ENCODE measurements at places on chromosomes 5 and 9.

DNA sequence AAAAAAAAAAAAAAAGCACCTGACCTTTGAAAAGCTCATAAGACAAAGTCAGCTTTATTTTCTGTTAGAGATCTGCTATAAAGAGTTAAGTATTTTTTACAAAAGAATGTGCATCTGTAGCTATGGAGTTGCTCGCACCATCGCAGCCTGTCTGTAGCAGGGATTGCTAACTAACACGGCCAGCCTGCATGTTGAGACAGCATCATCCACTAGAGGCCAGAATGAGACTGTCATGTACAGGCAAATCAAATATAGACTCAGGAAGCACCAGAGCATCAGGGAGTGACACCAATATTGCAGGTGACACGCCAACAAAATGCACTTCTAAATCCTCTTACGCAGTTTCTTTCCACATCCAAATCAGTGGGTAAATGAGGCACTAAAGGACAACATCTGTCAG, 136.3 kb upstream of the RASEF start:
- peak; percentile 49 for DNase-seq

DNA sequence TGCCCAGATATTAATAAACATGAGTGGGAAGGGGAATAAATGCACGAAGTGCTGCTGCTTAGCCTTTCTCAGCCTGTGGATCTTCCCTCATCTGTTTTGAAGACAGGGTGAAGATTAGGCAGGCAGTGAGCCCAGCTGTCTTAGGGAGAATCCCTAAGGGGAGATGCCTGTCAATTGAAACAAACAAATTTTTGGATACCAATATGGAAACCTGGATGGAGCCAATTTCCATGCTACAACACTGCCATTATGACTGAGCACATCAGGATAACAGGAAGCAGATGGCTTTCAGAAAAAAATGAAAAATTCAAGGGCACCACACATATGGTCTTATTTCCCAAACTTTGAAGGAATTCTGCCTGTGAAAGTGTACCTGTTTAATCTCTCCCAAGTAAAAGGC, 80.3 kb downstream of the HMHB1 start:
- no peak for DNase-seq

- DNase-seq, result no peak
Observed at GRCh38 chr9:83238871-83239640, 176.1 kb upstream of the RASEF start.

DNA sequence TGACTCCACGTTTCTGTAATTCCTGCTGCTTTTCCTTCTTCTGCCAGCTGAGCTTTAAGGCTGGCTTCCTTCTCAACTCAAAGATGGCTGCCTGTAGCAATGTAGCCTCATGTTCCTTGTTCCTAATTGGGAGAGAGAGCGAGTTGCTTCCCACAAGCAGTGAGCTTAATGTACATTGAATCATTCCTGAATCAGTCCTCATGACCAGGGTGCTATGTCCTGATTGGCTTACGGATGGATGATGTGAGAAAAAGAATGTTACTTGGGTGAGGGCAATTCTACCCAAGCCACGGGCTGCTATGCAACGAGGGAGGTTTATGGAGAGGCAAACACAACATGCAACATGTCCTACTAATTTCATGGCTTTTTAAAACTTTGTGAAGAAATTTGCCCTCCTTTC, 356.2 kb downstream of the RASEF start:
- DNase-seq, result no peak

- no peak for DNase-seq
Observed at GRCh38 chr9:21883642-21884041, 81.2 kb downstream of the MTAP start.

DNA sequence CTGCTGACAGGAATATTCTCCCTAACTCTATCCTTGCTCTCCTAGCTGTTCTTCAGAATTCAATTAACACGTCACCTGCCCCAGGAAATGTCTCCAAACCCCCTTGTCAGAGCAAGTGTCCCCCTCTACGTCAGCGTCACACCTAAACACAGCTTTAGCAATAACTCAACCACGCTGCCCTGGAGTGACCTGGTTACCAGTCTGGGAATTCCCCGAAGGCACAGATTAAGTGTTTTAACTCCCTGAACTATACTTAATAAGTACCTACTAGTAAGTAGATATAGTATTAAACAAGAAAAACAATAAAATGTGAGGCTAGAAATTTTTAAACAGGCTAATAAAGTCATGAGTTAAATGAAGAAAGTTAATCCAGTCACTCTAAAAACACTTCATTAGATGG, 78.4 kb downstream of the FANCC start:
- DNase-seq, result no peak

GRCh38 chr9:27489087-27489876, 34.8 kb upstream of the IFNK start:
- DNase-seq, result no peak

DNA sequence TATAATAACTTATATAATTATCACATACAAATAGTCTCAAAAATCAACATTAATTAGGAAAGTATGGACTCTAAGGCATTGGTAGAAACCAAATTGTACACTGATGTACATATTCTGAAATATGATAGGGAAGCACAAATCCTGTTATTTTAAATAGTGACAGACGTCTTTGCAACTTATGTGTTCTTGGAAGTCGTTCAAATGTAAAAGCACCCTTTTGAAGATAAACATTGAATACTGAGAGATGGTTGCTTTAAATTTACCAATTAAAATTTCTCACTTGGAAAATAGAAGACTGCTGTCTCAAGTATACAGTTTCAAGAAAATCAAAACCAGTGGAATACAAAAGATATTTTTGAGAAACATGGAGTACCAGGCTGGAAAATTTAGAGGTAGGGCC, 457.4 kb upstream of the NUDT12 start:
- DNase-seq, result no peak

- no peak for DNase-seq
Observed at GRCh38 chr5:56561-57290, 35.2 kb upstream of the PLEKHG4B start.

GRCh38 chr5:123811831-123812230, 299.9 kb downstream of the CSNK1G3 start:
- DNase-seq, result no peak

- no peak for DNase-seq
Observed at GRCh38 chr5:143573568-143574170, 170.2 kb upstream of the NR3C1 start.

GRCh38 chr9:87713988-87714330, 12.0 kb upstream of the CTSL start:
- no peak for DNase-seq

GRCh38 chr5:96733771-96734500, 71.8 kb downstream of the CAST start:
- no peak for DNase-seq

GRCh38 chr9:37801287-37801850, 772 bp downstream of the DCAF10 start:
- no peak for DNase-seq

GRCh38 chr5:143315929-143316328, 87.6 kb downstream of the NR3C1 start:
- DNase-seq, result no peak

DNA sequence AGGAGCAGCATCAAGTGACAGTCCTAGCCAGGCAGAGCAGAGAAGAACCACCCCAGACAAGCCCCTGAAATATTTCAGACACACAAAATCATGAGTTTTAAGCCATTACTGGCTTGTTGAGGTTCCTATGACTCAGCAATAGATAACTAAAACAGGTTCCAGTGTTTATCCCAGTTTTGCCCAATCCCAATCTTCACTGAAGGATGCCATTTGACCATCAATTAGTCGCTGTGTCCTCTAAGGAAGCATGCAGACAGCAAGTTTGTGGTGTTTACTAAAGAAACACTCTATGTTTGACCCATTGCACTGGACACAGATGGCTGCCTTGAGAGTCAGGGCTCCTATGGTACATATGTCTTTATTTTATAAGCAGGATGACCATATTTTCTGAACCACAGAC, 186.7 kb downstream of the SYK start:
- DNase-seq, result no peak

GRCh38 chr9:80093695-80094094, 521.9 kb downstream of the TLE4 start:
- no peak for DNase-seq

DNA sequence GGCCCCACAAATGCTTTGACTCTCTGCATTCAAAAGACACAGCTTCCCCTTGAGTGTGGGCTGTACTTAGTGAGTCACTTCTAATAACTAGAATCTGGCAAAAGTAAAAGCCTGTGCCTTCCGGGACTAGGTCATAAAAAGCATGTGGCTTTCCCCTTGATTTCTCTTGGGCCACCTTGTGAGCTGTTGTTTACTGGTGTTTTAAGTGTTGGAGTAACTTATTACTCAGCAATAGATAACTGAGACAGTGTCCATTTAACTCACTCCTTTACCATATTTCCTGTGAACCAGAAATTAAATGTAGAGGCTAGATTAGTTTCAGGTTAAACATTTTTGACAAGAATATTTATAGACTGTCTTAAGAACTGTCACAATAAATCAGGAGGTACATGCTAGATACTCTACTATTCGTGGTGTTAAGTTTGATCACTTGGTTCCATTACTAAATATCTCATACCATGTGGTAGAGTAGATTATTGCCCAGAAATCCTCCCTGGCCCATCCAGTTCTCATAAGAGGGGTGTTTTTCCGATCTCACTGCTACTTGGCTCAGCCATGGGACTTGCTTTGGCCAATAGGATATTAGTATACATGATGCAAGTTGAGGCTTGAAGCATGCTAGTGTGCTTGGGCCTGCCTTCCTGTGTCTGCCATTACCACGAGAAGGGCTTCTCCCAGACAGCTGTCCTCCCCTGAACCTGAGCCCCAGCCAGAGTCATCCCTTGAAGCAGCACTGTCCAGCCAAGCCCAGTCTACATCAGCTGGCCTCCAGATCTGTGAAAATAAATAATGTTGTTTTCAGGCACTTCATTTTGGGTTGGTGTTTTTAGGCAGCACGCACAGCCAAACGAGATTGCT, 10.4 kb upstream of the CMBL start:
- no peak for DNase-seq

DNA sequence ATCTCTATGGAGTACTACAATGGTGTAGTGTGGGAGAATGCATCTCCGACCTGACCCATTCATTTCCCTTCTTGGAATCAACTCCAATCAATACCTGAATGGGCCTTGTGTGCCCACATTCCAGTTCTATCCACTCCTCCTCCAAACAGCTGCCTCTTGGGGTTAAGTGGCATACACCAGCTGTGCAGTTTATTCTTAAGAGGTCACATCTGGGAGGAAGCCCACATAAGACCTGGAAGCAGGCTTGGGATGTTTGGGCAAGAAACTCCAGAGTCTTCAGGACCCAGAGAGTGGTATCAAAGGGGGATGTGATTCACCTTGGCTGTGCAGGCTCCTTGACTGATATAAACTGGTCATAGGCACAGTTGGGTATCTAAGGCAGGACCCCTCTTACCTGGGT, 46.0 kb downstream of the ACTBL2 start:
- no peak for DNase-seq

DNA sequence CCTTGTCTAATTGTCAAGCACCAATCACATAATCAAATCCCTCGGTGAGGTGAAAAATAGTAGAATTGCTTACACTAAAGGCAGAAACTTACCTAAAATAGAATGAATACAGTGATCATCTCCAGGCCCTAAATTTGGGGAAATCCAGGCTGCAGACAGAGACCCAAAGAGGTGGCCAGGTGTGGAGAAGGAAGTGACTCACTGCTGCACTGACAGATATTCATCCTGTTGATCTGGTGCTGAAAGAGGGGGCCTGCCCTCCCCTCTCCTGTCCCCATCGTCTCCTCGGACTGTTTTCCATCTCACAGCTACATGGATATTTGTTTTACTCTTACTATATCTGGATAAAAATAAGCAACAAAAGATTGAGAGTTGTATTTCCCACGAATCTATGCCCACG, 15.9 kb downstream of the OR2Y1 start:
- no peak for DNase-seq

DNA sequence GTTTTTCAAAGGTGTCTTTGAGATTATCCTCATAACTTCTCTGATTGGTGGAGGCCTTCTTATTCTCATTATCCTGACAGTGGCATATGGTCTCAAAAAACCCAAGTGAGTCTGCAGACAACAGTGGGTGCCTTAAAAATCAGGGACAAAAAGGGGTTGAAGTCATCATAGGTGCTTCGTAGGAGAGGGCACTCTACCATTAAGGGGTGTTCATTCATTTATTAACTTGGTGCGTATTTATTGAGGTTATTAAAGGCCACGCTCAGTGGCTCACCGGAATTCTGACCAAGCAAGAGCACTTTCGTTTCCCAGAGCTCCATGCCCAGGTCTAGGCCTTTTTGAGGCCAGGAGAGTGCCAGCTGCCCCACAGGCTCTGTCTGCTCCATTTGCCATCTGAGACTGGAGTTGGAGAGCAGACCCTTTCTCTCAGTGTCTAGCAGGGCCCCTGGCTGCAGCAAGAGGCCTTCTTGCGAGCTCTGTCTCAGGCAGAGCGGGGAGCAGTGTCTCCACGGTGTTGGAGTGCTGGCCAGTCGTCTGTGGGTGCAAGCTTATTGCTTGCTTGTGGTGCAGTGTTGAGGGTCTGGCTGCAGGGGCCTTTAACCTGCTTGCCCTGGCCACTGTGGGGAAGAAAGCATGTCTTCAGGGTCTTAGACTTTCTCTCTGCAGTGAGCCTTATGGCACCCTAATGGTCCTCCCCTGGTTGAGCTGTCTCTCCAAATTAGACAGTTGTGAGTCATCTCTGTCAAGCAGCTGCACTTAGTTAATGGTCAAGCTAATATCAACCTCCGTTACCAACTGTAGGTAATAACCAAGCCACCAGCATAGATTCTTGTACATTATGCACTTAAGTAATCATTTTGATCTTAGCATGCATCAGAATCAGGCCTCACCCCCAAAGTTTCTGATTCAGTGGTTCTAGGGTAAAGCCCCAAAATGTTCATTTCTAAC, 62.6 kb downstream of the IL31RA start:
- DNase-seq, result no peak

GRCh38 chr5:28748446-28748845, 1710.1 kb upstream of the CDH9 start:
- no peak for DNase-seq

GRCh38 chr5:120146787-120147186, 317.3 kb upstream of the PRR16 start:
- no peak for DNase-seq

GRCh38 chr5:154860765-154861164, 2.3 kb downstream of the CNOT8 start:
- no peak for DNase-seq

DNA sequence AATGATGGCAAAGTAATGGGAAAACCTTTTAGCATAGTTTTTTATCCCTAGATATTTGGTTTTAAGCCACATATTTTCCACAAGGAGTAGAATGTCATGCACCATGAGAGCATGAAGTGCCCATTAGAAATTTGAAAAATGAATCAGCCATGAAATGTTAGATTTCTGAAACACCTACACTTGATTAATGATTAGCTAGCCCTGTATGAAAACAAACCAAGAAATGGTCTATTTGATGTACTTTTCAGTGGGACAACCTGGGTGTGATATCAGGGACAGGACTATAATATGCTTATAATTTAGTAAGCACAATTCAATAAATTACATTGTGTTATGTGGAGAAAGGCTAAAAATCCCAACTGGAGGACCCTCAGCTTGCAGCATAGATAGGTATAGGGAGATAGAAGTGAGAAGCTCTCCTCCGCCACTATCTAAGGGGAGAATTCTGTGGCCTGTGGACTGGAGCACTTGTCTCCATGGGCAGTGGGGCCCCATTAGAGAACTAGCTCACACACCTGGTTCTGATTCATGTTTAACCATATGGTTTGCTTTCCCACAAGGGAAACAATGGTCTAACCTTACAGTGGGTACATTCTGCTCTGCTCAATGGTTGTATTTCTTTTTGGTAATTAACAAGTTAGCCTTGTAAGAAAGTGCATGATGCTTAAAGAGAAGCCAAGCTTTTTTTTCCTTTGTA, 35.2 kb downstream of the NUP214 start:
- no peak for DNase-seq

All from nucleus accumbens (tissue), 56 donors.